ENCODE measurements at places on chromosomes 1 and 21.

- no peaks in the 10 kb centered on the region for H3K4me1 ChIP-seq
- no peaks in the 10 kb centered on the region for H3K36me3 ChIP-seq
- DNase-seq, result no peak
- no peak overlapping the region for H3K27ac ChIP-seq
- H3K27me3 ChIP-seq, result no peaks in the 10 kb centered on the region
- H3K4me3 ChIP-seq, result no peak overlapping the region
These were observed 46.3 kb upstream of the TNFSF18 start for GRCh38 chr1:173097001-173097400.

- no peak overlapping the region for H3K4me3 ChIP-seq
- no peak for DNase-seq
- no peak overlapping the region for H3K27ac ChIP-seq
- peaks cover 11% of the 10 kb centered on the region for H3K4me1 ChIP-seq
- no peaks in the 10 kb centered on the region for H3K27me3 ChIP-seq
- H3K36me3 ChIP-seq, result no peaks in the 10 kb centered on the region
These were observed 9.3 kb downstream of the RGL1 start for GRCh38 chr1:183814121-183814681.

DNA sequence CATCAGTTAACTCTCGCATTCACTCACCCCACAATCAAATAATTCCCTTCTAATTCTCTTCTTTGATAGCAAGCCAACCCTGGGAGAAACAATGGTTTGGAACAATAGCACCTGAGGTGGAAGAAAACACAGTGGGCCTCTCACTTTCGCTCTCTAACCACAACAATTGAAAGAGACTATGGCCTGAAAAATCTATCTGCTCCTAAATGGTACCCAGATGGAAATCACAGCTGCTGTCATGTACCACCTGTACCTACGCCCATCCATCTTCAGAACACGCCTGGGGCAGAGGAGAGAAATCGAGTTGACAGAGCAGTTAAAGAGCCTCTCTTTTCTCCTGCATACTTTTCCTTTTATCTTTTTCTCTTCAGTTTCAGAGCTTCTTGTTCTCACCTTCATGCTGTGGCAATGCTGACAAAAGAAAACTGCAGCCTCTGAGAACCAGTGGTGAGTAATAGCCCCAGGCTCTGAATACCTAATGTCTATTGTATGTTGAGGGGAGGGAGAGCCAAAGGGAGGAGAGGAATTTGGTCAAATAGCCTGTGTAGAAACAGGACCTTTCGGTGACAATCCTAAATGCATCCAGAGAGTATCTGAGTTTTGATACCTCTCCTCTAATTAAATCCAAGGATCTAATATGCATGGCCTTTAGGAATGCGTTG, 57.7 kb downstream of the ZC3H11B start:
- no peak overlapping the region for H3K27ac ChIP-seq
- no peak overlapping the region for H3K4me3 ChIP-seq
- no peaks in the 10 kb centered on the region for H3K36me3 ChIP-seq
- no peak for DNase-seq
- H3K27me3 ChIP-seq, result peaks cover 4% of the 10 kb centered on the region

- H3K27ac ChIP-seq, result peak overlapping the region; percentile 24
- H3K4me1 ChIP-seq, result peaks cover 32% of the 10 kb centered on the region
- no peak overlapping the region for H3K4me3 ChIP-seq
- DNase-seq, result no peak
- no peaks in the 10 kb centered on the region for H3K27me3 ChIP-seq
These were observed 86.9 kb downstream of the LRRC8D start for GRCh38 chr1:89907727-89908212.

- no peak overlapping the region for H3K27ac ChIP-seq
- H3K36me3 ChIP-seq, result no peaks in the 10 kb centered on the region
- no peaks in the 10 kb centered on the region for H3K4me1 ChIP-seq
- DNase-seq, result no peak
- no peak overlapping the region for H3K4me3 ChIP-seq
These were observed 6.3 kb downstream of the RABGAP1L start for GRCh38 chr1:174165471-174166137.

GRCh38 chr1:153490272-153491051, 30.0 kb upstream of the S100A7 start:
- peaks cover 6% of the 10 kb centered on the region for H3K27me3 ChIP-seq
- peaks cover 15% of the 10 kb centered on the region for H3K4me1 ChIP-seq
- peak overlapping the region; percentile 60 for H3K27ac ChIP-seq
- H3K4me3 ChIP-seq, result no peak overlapping the region
- H3K36me3 ChIP-seq, result no peaks in the 10 kb centered on the region
- peak; percentile 33 for DNase-seq

GRCh38 chr1:223531742-223532341, 133.7 kb downstream of the CAPN8 start:
- no peaks in the 10 kb centered on the region for H3K4me1 ChIP-seq
- peak; percentile 80 for DNase-seq
- H3K36me3 ChIP-seq, result no peaks in the 10 kb centered on the region
- no peak overlapping the region for H3K27ac ChIP-seq

- H3K36me3 ChIP-seq, result no peaks in the 10 kb centered on the region
- peak overlapping the region; percentile 97 for H3K27ac ChIP-seq
- H3K27me3 ChIP-seq, result peaks cover 5% of the 10 kb centered on the region
- peak; percentile 55 for DNase-seq
- H3K4me3 ChIP-seq, result peak overlapping the region; percentile 41
- peaks cover 34% of the 10 kb centered on the region for H3K4me1 ChIP-seq
These were observed 71.4 kb upstream of the GCLM start for GRCh38 chr1:93980320-93981273.

DNA sequence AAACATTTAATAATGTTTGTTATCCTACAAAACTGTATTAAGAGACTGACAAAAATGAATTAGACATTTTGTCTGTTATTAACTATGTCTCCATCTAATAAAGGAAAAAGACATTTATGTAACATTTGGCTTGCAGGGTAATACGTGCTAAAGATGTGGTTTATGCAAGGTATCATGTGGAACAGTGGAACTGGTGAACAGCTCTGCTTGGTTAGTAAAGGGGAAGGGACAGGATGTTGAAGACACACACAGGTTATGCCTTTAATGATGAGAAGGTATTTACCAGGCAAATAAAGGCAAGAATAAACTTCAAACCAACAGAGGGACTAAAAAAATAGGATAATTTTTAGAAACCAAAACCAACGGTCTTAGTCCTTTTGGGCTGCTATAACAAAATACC, 93.1 kb downstream of the UCHL5 start:
- H3K36me3 ChIP-seq, result no peaks in the 10 kb centered on the region
- H3K4me3 ChIP-seq, result no peak overlapping the region
- DNase-seq, result no peak
- no peak overlapping the region for H3K27ac ChIP-seq
- peaks cover 2% of the 10 kb centered on the region for H3K27me3 ChIP-seq

DNA sequence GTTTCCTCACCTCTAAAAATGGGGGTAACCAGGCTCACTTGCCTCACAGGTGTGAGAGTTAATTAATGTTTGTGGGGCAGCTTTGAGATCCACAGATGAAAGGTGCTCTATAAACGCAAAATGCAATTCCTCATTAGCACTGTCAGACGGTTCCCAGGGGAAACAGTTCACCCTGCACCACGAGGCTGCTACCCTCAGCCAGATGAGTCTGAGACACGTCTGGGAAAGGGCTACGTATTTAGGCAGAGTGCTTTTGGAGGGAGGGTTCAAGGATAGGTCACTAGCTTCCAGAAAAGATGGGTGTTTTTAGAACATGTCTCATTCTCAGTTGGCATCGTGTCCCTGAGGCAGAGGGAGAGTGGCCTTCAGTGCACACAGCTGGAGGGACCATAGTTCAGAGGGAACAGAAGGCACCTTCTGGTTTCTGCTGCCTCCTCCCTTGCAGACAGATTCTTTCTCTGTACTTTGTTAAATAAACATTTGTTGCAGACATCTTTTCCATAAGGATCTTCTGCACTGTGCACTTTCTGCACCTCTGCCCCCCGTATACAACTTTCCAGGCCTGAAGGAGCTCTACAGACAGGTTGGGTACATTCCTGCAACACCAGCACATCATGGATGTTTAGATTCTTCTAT, 139.9 kb downstream of the CLIC6 start:
- no peak overlapping the region for H3K27ac ChIP-seq
- no peak overlapping the region for H3K4me3 ChIP-seq
- no peaks in the 10 kb centered on the region for H3K27me3 ChIP-seq
- no peaks in the 10 kb centered on the region for H3K4me1 ChIP-seq
- peaks cover 14% of the 10 kb centered on the region for H3K36me3 ChIP-seq

GRCh38 chr1:216851073-216851472, 127.8 kb upstream of the ESRRG start:
- H3K27me3 ChIP-seq, result no peaks in the 10 kb centered on the region
- H3K4me1 ChIP-seq, result peaks cover 22% of the 10 kb centered on the region
- no peak overlapping the region for H3K27ac ChIP-seq
- DNase-seq, result no peak
- no peaks in the 10 kb centered on the region for H3K36me3 ChIP-seq

DNA sequence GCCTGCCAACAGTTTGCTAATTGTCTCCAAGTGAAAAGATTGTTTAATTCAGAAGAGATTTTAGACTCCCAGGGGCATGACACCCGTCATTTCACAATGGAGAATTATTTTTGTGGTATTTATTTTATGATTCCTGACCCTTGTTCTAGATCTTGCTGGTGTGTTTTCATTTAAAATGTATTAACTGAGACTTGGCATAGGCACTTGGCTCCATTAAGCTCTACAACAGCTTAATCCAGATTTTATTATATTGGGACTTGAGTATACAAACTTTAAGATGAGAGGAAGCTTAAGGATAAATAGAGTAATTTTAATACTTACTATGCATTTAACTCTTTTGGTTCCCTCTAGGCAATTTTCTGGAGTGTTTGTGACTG, 101.3 kb upstream of the KCNE2 start:
- no peaks in the 10 kb centered on the region for H3K4me1 ChIP-seq
- H3K4me3 ChIP-seq, result no peak overlapping the region
- peaks cover 13% of the 10 kb centered on the region for H3K36me3 ChIP-seq

- H3K4me3 ChIP-seq, result no peak overlapping the region
- no peaks in the 10 kb centered on the region for H3K4me1 ChIP-seq
- DNase-seq, result no peak
- no peaks in the 10 kb centered on the region for H3K36me3 ChIP-seq
- H3K27me3 ChIP-seq, result peaks cover 2% of the 10 kb centered on the region
- no peak overlapping the region for H3K27ac ChIP-seq
These were observed 21.2 kb downstream of the CRNN start for GRCh38 chr1:152392909-152393308.

- peaks cover 13% of the 10 kb centered on the region for H3K36me3 ChIP-seq
- no peak overlapping the region for H3K27ac ChIP-seq
- no peak for DNase-seq
- H3K27me3 ChIP-seq, result no peaks in the 10 kb centered on the region
- no peak overlapping the region for H3K4me3 ChIP-seq
- H3K4me1 ChIP-seq, result peaks cover 2% of the 10 kb centered on the region
These were observed 74.4 kb downstream of the CAMTA1 start for GRCh38 chr1:6859415-6860343.

DNA sequence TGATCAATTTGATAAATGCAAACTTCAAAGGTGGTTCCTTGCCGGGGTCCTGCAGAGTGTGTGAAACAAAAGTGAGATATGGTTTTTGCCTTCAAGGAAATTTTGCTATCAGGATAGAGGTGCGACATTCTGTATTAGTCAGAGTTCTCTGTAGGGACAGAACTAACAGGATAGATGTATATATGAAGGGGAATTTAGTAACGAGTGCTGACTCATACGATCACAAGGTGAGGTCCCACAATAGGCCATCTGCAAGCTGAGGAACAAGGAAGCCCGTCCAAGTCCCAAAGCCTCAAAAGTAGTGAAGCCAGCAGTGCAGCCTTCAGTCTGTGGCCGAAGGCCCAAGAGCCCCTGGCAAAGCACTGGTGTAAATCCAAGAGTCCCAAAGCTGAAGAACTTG, 157.0 kb downstream of the RYR2 start:
- H3K36me3 ChIP-seq, result no peaks in the 10 kb centered on the region
- peaks cover 10% of the 10 kb centered on the region for H3K4me1 ChIP-seq
- no peak for DNase-seq
- H3K27ac ChIP-seq, result no peak overlapping the region
- no peak overlapping the region for H3K4me3 ChIP-seq

- no peak overlapping the region for H3K27ac ChIP-seq
- H3K4me3 ChIP-seq, result no peak overlapping the region
- H3K36me3 ChIP-seq, result no peaks in the 10 kb centered on the region
- H3K27me3 ChIP-seq, result peaks cover 5% of the 10 kb centered on the region
- DNase-seq, result no peak
These were observed 21.8 kb upstream of the LRRC53 start for GRCh38 chr1:74534241-74534640.

- H3K27me3 ChIP-seq, result no peaks in the 10 kb centered on the region
- H3K4me3 ChIP-seq, result no peak overlapping the region
- no peaks in the 10 kb centered on the region for H3K36me3 ChIP-seq
These were observed 89.5 kb upstream of the PGBD5 start for GRCh38 chr1:230515451-230516145.

DNA sequence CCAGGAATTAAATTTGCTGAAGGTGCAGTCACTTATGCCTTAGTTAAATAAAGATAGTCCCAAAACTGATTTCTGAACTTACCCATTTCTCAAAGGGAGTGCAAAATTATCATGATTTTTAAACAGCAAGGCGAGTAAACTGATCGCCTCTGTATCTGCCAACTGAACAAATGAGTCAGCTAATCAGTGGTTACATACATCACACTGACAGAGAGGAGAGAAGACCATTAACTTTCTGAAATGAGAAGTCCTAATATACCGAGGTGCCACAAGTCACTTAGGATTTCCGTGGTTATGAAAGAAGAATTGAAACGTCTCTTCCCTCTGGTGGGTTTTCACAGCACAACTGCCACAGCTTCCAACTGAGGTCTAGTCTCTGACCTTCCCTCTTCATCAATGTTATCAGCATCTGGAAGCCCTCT, 400.7 kb downstream of the SMYD3 start:
- DNase-seq, result no peak
- H3K27ac ChIP-seq, result no peak overlapping the region
- no peaks in the 10 kb centered on the region for H3K36me3 ChIP-seq
- peaks cover 1% of the 10 kb centered on the region for H3K27me3 ChIP-seq

GRCh38 chr1:236774926-236775325, 20.2 kb upstream of the MTR start:
- no peak overlapping the region for H3K4me3 ChIP-seq
- H3K27ac ChIP-seq, result no peak overlapping the region
- peaks cover 9% of the 10 kb centered on the region for H3K36me3 ChIP-seq
- no peak for DNase-seq

GRCh38 chr21:21921410-21922232, 923.4 kb downstream of the NCAM2 start:
- H3K27me3 ChIP-seq, result peaks cover 3% of the 10 kb centered on the region
- DNase-seq, result no peak
- no peaks in the 10 kb centered on the region for H3K4me1 ChIP-seq
- no peak overlapping the region for H3K4me3 ChIP-seq

Measured in glutamatergic neuron (in vitro differentiated cells).